ENCODE measurements at places on chromosomes 1 and 21. TPM values are rescaled to one million over a fixed set of nuclear protein-coding genes. Genes with fewer than 3 reads are reported as not detected.

Gene LDLRAD1
- total RNA-seq: not detected

Gene INAVA
- total RNA-seq: 11.7 TPM

Gene RUNX3
- 0.62 TPM for total RNA-seq

Gene OR2T29
- not detected for total RNA-seq

Gene RHBG
- 0.31 TPM for total RNA-seq

Gene RNU1-1
- total RNA-seq: under 0.01 TPM

Gene TSPEAR
- 1.0 TPM for total RNA-seq

Gene RASAL2
- total RNA-seq: 29.0 TPM

Gene CD84
- 3.2 TPM for total RNA-seq

Gene MYCL
- 15.7 TPM for total RNA-seq

Gene XCL1
- total RNA-seq: not detected

Gene TDRD5
- 0.82 TPM for total RNA-seq

Gene ERG
- total RNA-seq: 8.6 TPM

Gene ZNF669
- 5.4 TPM for total RNA-seq

Gene LCE1B
- not detected for total RNA-seq

Gene FBXO2
- total RNA-seq: 1.5 TPM

Gene RXRG
- total RNA-seq: 43.3 TPM

Gene S100A5
- not detected for total RNA-seq

Gene TAL1
- total RNA-seq: 3.6 TPM

Gene CFAP74
- 0.62 TPM for total RNA-seq

Gene C1QC
- total RNA-seq: 20.5 TPM

Gene SAMD13
- 5.9 TPM for total RNA-seq

Gene MAP10
- 4.8 TPM for total RNA-seq

Gene CD164L2
- total RNA-seq: 0.21 TPM

Gene BTG2
- 71.4 TPM for total RNA-seq

Gene SLC45A3
- 4.2 TPM for total RNA-seq

Gene ILDR2
- 6.7 TPM for total RNA-seq

Gene GJA9
- not detected for total RNA-seq

Gene DRAM2
- total RNA-seq: 24.6 TPM

Gene DPM3
- 20.4 TPM for total RNA-seq

Gene CFH
- 126 TPM for total RNA-seq

Gene AMIGO1
- total RNA-seq: 9.1 TPM

Gene FCER1A
- total RNA-seq: 3.4 TPM

Gene ZRANB2
- total RNA-seq: 94.0 TPM

Gene RAB4A
- total RNA-seq: 46.7 TPM

Gene CFHR2
- not detected for total RNA-seq

Gene GBP7
- total RNA-seq: not detected

Gene RNU1-3
- total RNA-seq: under 0.01 TPM

Gene PPP1R15B
- total RNA-seq: 45.1 TPM

Gene C1orf105
- total RNA-seq: 24.4 TPM

Gene MFAP2
- total RNA-seq: 31.6 TPM

Gene KCNE1
- total RNA-seq: 0.82 TPM

Gene FTCD
- 0.92 TPM for total RNA-seq

Gene RIMKLA
- 1.4 TPM for total RNA-seq

Gene PROK1
- total RNA-seq: not detected

Gene RAP1GAP
- 2.7 TPM for total RNA-seq

Gene FHAD1
- total RNA-seq: 3.8 TPM

Gene CGN
- total RNA-seq: 4.3 TPM

Gene USH2A
- 0.10 TPM for total RNA-seq

Gene PROX1
- 15.6 TPM for total RNA-seq

Gene KCNJ9
- total RNA-seq: not detected

Gene F13B
- not detected for total RNA-seq

Gene FCRL2
- total RNA-seq: 0.10 TPM

Gene KIF2C
- total RNA-seq: 12.5 TPM

Gene SPRR5
- not detected for total RNA-seq

Gene INKA2
- 17.7 TPM for total RNA-seq

Gene CELSR2
- total RNA-seq: 16.7 TPM
